ENCODE measurements at places on chromosomes 2 and 18.
A peak's percentile ranks its signal among the peaks of the same experiment; 100 is the strongest.

DNA sequence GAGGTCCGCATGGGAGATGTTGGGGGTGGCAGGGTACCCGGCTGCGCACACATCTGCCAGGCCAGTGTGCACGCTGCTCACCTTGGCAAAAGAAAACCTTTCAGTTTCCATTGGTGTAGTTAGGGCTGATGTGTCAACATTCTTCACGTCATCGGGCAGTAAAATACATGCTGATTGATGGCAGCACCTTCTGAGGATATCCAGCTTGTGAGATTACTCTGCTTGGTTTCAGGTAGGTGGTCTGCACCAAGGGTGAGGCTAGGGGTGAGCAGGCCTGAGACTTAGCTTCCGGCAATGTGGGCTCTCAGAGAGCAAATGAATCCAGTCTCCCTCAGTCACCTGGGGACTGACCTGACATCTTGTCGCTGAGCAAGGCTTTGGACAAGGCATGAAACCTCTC, 19.3 kb upstream of the ACKR3 start:
- DNase-seq: no peak

DNA sequence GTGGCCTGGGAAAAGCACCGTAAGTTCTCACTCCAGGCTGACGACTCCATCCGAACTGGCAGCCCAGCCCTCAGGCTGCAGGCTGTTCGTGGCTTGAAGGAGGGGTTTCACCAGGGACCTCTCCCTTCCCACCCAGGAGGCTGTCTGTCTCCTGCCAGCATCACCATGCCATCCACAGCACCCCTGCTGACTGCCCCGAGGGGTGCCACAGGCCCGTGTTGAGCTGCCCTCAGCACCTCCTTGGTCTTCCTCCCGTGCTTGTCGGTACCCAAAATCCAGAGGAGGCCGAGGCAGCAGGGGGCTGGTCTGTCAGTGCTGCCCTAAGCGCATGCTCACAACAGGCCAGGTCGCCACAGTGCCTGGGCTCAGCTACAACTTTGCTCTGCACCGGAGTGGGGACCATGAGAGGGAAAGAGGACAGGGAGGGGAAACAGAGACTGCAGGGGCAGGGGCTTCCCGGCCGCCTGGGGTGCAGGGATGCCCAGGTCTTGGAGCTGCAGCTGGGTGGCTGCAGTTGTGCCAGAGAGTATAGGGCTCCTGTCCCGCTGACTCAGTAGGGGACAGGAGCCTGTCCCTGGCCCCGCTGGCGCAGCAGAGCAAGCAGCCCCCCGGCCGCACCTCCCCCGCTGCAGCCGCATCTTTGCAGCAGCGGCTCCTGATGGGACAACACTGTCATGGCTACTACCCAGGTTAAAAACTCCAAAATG, 963.7 kb upstream of the CRIM1 start:
- no peak for DNase-seq

DNA sequence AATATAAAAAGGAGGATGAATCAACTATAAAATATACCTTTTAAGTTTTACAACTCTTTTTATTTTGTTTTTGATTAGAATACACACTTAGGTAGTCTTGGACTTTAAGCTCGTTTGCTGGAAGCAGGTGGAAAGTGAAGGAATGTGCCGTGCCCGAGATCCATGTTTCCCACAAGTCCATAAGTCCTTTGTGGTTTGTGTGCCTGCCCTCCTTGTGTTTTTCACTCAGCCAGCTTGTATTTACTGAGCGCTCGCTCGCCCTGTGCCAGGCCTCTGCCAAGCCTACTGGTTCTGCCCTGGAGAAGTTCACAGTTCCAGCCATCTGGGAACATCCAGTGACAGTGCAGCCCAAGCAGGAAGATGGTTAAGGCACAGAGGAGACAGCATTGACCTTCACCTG, 142.6 kb downstream of the MGAT5 start:
- DNase-seq: no peak

- DNase-seq: no peak
These were observed 12.9 kb downstream of the FZD7 start for GRCh38 chr2:202046572-202046971.

- no peak for DNase-seq
These were observed 98.4 kb downstream of the PLEKHM3 start for GRCh38 chr2:207926989-207927300.

- no peak for DNase-seq
These were observed 26.8 kb downstream of the SULT1C2 start for GRCh38 chr2:108315444-108315934.

- no peak for DNase-seq
These were observed 20.0 kb downstream of the WDFY1 start for GRCh38 chr2:223925106-223925505.

GRCh38 chr2:214075456-214075855, 335.4 kb upstream of the VWC2L start:
- DNase-seq: no peak

DNA sequence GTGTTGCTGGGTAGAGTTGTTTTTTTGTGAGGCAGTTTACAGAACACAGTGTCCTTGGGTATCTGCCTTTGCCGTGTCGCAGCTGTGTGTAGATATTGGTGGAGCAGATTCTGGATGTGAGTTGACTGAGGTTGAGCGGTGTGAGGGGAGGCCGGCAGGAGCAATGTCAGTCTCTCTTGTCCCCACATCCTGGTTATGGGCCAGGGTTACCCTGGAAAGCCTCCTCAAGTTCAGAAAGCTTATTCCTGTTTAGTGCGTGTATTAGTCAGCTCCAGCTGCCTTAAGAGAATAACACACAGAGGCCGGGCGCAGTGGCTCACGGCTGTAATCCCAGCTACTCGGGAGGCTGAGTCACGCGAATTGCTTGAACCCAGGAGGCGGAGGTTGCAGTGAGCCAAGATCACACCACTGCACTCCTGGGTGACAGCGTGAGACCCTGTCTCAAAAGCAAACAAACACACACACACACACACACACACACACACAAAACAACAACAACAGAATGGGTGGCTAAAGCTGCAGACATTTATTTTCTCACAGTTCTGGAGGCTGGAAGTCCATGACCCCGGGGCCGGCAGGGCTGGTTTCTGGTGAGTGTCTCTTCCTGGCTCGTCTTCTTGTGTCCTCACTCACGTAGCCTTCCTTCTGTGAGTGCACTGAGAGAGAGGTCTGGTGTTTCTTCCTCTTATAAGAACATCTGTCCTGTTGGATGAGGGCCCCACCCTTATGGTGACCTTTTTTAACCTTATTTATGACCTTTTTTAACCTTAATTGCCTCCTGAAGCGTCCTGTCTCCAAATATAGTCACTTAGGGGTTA, 5.1 kb downstream of the NCK2 start:
- DNase-seq: no peak

DNA sequence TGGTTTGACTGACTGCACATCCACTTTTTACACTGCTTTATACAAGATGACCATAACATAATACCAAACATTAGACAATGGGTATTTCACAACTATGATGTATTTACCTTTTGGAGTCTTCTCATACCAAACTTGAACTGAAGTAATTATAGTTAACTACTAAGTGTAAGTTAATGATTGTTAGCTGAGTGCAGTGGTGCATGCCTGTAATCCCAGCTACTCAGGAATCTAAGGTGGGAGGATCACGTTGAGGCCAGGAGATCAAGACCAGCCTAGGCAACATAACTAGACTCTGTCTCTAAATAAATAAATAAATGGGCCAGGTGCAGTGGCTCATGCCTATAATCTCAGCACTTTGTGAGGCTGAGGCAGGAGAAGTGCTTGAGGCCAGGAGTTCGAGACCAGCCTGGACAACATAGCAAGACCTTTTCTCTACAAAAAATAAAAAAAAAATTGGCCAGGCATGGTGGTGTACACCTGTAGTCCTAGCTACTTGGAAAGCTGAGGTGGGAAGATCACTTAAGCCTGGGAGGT, 44.9 kb upstream of the ORC2 start:
- no peak for DNase-seq

DNA sequence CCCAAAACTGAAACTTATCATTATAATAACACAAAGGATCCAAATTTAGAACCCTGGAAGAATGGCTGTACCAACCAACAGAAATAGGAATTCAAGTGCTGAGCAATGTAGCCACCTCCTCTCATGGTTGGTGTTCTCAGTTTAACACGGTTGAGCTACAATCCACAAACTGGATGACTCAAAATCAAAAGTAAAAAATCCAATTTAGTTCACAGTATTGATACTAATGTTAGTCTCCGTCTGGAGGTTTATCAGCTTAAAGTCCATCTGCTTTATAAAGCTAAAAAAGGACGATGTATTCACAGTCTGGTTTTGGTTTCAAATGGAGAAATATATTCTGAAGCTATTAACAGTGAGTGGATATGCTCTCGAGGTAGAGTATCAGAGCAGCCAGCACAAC, 40.5 kb downstream of the CNTNAP5 start:
- DNase-seq: no peak

GRCh38 chr2:133887676-133888040, 319.4 kb upstream of the NCKAP5 start:
- no peak for DNase-seq

GRCh38 chr18:67875944-67876343, 359.4 kb upstream of the DSEL start:
- no peak for DNase-seq

GRCh38 chr2:142642650-142643049, 234.8 kb upstream of the KYNU start:
- no peak for DNase-seq

DNA sequence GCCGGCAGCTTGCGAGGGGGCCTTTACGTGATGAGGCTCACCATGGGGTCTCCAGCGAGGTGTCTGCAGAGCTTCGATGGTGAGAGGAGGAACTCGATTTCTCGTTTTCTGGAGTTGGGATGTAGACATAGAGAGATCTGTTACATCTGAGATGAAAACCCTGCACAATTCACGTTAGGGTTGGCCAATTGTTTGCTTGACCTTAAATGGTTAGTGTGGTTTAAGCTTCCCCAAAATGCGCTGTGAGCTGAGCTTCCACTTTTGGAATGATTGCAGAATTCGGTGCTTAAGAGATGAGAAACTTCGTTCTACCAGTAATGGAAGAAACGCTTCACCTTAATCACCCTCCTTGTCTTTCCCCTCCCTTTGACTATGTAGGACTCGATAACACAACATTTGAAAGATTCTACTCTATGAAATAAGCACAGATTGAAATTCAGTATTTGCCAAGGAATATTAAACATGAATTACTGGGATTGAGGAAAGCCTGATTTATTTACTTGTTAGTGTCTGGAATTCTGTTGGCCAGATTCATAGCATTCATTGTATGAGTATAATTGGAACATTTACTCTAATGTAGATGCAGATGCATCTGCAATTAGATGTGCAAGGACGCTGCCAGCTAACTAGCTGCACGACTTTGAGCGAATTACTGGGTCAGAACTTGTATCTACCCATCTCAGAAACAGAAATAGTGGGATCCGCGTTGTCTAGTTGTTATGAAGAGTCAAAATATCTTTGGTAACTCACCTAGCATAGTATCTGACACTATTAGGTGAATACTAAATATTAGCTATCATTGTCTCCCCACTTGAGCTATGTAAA, 1.6 kb upstream of the KLF7 start:
- DNase-seq: peak; percentile 75

DNA sequence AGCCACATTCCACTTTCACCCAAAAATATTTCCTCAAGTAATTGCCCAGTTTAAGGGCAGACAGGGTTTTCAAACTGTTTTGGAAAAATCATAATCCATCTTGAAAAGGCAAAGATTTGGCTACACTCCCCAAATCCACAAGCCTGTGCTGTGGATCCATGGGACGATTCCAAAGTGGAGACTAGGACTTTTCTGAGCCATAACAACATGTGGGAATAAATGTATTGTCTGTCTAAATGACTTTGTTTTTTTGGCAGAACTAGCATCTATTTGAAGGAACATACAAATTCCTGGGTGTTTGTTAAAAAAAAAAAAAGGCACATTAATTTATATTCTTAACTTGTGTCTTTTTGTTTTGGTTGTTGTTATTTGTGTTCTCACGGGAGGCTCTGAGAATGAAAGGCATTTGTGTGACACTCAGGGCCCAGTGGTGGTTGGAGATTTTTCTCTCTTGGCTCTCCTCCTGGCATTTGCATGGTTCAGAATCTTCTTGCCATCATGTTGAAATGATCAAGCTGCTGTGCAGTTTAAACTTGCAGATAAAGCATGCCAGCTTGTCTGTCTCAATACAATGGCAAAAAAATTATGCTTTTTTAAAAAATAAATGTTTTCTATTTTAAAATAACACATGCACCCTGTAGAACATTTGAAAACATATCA, 277.4 kb downstream of the EN1 start:
- no peak for DNase-seq

- DNase-seq: no peak
These were observed 67.9 kb upstream of the PNPT1 start for GRCh38 chr2:55761526-55761925.

DNA sequence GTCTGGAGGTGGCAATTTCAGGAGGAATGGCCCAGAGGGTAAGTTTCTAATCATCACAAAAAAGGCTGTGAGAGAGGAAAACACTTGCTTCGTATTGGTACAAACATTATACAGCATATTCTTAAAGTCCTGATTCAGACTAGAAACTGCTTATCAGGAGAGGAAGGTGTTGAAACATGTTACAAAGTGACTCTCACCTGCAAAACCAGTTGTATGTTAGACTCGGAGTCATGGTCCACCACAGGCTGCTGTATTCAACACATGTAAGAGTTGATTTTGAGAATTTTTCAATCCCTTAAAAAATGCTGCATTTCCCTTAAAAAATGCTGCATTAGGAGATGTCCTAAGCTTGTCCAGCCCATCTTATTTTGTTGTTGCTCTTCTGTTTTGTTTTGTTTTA, 61.5 kb downstream of the MBP start:
- DNase-seq: no peak

- DNase-seq: peak; percentile 78
These were observed 678 bp upstream of the OTX1 start for GRCh38 chr2:63049970-63050333.

DNA sequence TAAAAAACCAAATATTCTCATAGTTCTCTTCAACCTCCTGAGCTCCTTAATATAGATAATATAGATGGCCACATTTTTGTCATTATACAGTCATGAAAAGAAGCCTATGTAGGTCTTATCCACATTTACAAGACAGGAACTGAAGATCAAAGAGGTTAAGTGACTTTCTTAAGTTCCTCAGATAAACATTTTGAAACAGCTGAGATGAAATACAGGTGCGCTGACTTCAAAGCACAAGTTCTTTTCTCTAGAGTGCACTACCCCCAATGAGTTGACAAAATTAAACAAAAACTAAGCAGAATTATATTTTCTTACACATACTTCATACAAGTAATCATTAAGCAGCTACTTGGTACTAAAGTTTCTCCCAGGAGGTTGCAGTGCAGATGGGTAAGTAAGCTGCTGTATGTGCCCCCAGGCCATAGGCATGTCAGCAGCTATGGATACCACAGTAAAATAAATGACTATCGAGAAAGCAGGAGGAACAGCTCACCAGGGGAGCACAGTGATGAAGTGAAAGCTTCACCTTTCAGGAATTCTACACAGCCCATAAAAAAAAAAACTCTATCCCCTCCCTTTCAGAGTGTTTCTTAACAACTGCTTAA, 199.8 kb downstream of the DPP10 start:
- DNase-seq: no peak

- DNase-seq: no peak
These were observed 62.5 kb upstream of the ACVR2A start for GRCh38 chr2:147782141-147782930.

All from KBM-7 (cell line).